ENCODE measurements at places on chromosomes 5 and 9.

GRCh38 chr5:169299191-169299662 lies 1.7 kb downstream of the SLIT3 start:
- no peak for DNase-seq

- DNase-seq = no peak
These were observed 196.8 kb downstream of the SH3GL2 start for GRCh38 chr9:17775656-17776055.

- DNase-seq = no peak
These were observed 606 bp downstream of the EEIG1 start for GRCh38 chr9:127980060-127980705.

DNA sequence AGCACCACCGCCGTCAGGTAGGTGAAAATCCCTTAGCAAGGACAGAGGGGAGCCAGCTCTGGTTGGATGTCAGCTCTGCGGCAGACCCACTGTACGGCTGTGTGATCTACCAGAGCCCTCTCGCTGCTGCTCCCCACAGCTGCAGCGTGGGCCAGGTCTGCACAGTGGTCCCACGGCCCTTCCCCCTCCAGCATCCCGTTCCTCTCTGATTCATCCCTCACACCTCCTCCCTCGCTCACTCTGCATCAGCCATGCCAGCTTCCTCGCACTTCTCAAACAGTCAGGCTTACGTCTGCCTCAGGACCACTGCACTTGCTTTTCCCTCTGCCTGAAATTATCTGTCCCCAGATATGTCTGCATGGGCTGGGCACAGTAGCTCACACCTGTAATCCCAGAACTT lies 26.6 kb upstream of the CFAP157 start:
- DNase-seq = no peak

DNA sequence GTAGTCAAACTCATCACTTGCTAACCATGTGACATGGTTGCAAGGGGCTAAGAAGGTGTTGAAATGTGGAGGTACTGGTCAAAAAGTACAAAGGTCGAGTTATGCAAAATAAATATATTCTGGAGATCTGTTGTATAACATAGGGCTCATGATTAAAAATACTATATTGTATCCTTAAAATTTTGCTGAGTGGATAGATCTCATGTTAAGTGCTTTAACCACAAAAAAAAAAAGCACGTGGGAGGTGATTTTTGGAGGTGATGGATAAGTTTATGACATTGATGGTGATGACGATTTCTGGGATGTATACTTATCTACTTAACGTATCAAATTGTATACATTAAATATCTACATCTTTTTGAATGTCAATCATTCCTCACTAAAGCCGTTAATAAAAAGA lies 96.2 kb upstream of the PAPPA start:
- DNase-seq = no peak

- no peak for DNase-seq
These were observed 15.7 kb downstream of the TMEM171 start for GRCh38 chr5:73136055-73136562.

GRCh38 chr9:130940693-130941576 lies 1.9 kb upstream of the FIBCD1 start:
- DNase-seq = peak; percentile 98

GRCh38 chr9:85212887-85213286 lies 528.9 kb downstream of the AGTPBP1 start:
- DNase-seq = no peak

GRCh38 chr5:180332051-180332517 lies 21.1 kb downstream of the GFPT2 start:
- DNase-seq = no peak

DNA sequence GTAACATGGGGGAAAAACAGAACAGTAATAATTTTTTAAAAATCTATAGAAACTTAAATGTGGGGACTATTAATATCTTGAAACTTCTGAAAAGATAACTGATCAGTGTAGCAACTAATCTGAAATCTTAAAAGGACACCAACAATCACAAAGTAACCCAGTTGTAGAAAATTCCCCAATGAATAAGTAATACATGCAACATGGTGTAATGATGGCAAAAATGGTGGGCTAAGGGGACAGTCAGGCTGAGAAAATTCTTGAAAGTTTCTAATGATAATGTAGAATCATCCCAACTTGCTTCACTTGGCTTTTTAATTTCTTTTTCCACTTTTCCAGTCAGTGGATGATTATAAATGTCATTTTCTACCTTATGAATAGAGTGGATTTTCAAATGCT lies 5.4 kb downstream of the NFIL3 start:
- DNase-seq = no peak

DNA sequence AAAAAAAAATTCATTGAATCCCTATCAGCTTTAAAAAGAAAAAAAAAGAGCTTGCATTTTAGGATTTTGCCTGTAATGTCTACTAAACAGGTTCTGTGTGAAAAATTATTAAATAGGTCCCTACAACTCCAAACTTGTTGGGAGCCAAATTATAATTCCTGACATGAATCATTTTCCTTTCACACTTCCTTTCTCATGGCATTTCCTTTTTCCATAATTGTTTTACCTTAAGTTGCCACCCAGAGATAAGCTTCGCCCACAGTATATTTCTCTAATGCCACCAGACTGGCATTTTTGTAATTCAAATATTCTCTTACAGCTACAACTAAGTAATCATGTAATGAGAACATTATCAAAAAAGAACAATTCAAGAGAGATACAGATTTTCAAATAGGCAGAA lies 348.8 kb downstream of the EFNA5 start:
- DNase-seq = no peak

- DNase-seq = no peak
These were observed 47.8 kb upstream of the JADE2 start for GRCh38 chr5:134477462-134478245.

- DNase-seq = peak; percentile 41
These were observed 96.5 kb downstream of the ARHGAP26 start for GRCh38 chr5:142866563-142867275.

GRCh38 chr9:112283582-112284253 lies 49.7 kb downstream of the PTBP3 start:
- DNase-seq = no peak

- no peak for DNase-seq
These were observed 5.4 kb upstream of the P4HA2 start for GRCh38 chr5:132233081-132233480.

DNA sequence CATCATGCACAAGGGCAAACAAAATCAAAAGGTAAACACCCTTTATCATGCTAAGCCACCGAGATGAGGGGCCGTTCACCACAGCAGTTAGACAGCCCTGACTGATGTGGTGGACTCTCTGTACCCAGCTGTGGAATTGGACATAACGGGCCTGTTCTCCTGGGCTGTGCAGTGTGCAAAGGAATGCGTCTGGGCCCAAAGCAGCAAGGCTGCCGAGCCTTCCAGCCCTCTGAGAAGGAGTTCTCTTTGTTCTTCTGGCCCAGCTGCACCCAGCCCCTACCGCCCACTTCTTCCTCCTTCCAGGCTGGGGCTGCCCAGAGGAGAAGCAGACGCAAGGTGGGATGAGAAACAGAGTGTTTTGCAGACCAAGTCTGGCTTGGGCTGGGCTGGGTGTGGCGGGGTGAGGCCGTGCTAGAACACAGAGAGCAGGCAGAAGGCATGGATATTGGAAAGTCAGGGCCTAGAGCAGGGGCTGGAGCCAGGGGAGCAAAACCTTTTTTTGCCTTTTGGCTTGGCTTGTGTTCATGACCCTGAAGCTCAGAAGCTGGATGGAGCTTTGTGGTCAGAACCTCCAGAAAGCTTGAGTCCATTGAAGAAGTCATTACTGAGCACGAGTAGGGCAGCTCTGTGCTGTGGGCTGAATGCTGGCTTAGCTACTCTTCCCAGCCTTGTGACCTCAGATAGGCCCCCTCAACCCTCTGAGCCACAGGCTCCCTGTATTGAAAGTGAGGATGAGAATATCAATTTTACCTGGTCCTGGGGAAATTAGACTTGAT lies 49.8 kb upstream of the SH3PXD2B start:
- DNase-seq = no peak

DNA sequence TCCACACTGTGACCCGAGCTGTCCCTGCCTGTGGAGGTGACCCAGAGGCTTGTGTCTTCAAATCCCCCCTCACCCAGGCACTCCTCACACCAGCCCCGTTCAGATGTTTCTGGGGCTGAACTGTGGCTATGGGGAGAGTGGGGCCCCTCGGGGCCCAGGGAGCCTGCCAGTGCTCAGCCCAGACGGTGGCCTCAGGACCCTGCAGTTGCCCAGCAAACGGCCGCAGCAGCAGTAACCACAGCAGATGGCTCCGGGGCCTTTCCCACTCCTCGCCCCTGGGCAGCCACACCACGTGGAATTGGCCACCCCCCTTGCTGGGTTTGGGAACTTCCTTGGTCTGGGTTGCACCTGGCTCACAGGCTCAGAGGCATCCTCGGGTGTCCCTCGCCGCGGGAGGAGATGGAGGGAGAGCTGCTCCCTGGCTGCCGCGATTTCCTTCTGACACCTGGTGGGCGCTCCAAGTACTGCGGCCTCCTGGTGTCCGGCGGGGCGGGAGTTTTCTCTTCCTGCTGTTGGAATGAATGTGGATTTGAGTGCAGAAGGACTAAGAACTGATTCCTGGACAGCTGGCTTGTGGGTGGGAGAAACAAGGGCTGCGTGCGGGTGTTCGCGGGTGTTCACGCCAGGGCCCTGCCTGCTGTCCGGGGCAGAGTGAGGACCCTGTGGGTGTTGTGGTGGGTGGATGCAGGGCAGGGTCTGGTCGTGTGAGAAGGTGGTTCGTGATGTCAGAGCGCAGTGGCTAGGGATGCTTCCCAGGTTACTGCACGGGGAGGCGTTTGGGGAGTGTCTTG lies 97.5 kb downstream of the COL5A1 start:
- DNase-seq = peak; percentile 89

DNA sequence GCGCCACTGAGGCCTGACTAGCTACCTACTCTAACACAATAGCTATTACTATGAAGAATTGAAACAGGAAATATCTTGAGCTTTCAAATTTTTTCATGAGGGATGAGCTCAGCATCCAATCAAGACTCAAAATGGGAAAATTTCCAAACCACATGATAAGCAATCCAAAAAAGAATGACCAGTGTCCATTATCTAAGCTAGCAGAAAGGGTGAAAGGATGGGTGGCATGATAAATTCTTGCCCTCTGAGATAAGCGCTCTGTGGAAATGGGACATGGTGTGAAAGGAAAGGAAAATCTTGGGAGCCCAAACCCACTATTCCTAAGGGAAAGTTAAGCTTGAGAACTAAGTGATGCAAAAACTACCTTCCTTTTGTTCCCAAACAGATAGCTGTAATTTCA lies 170.2 kb upstream of the NREP start:
- DNase-seq = no peak

DNA sequence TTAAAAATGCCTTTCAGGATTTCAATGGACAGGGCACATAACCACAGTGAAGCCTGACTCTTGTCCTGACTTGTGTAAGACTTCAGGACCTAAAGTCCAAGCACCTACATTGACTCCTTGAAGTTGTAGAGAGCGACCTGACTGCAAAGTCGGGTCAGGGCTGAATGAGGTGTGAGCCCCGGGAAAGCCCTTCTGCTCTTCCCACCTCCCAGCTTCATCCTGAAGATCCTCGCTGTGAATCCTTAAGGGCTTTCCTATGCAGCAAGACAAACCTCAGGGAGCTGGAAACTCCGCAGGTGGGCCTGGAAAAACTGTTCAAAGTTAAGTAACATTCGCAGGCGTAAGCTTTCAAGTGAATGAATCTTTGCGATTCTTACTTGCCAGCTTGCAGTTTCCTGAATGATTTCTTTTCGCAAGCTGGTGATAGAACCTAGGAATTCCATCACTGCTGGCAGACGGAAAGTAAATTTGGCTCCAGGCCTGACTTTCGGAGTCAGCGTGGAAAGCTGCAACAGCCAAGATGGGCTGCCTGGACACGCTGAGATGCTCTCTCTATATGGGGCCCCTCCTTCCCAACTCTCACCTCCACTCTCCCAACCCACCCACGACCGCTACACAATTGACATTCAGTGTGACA lies 10.9 kb downstream of the SEMA5A start:
- DNase-seq = no peak

DNA sequence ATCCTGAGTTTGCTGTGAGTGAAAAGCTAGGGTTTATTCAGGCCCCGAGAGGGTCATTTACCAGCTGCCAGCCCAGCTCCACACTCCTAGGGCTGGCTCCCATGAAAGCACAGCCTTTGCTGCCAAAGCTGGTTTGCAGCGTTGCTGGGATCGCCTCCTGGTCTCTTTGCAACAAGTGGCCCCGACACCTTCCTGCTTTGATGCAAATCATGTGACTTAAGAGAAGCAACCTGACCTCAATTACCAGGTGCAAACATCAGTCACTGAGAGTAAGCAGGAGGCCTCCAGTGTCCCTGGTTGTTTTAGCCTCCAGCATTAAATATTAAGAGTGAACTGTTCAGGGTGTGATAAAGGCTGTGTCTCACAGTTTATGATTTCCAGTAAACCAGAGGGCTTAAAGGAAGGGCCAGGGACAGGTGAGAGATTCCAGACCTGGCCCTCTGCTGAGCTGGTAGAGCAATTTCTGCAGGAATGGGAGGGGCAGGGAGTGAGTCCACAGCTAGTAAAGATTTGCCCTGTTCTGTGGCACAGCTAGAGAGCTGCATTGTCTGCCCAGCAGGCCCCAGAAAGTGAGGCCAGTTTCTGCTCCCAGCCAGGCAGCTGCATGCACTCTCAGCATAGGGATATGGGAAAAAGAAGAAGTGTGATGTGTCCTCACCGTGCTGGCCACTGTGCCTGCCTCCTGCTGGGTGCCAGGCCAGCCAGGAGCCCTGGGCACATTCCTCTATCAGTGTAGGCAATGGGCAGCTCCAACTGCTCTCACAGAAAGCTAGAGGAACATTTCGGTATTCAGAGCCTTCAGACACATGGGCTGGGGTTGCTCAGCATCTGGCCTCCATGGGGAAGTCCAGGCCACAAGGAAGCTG lies 58.0 kb downstream of the SLC22A5 start:
- DNase-seq = no peak

- DNase-seq = no peak
These were observed 377.9 kb upstream of the PAPPA start for GRCh38 chr9:115775659-115776058.

DNA sequence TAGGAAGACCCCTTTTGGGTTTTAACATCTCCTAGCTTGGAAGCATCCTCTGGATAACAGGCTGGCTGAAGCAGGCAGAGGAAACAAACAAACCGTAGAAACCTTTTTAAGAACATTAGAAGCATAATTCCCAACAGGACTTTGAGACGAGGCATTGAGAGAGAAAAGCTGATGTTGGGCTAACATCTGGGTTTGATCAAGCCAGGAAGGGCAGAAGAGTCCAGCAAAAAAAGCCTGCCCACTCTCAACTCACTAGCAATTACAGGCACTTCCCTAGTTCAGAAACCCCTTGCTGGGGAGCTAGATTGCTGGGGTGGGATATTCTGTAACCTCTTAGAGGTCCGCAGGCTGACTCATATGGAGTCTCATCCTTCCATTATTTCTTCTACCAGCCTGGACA lies 75.4 kb upstream of the CTNNA1 start:
- DNase-seq = no peak

- no peak for DNase-seq
These were observed 88.1 kb downstream of the PCSK1 start for GRCh38 chr5:96344678-96345577.
